Fibroblast of skin of right biceps (primary cell): ENCODE measurements at places on chromosomes 6 and 20.

DNA sequence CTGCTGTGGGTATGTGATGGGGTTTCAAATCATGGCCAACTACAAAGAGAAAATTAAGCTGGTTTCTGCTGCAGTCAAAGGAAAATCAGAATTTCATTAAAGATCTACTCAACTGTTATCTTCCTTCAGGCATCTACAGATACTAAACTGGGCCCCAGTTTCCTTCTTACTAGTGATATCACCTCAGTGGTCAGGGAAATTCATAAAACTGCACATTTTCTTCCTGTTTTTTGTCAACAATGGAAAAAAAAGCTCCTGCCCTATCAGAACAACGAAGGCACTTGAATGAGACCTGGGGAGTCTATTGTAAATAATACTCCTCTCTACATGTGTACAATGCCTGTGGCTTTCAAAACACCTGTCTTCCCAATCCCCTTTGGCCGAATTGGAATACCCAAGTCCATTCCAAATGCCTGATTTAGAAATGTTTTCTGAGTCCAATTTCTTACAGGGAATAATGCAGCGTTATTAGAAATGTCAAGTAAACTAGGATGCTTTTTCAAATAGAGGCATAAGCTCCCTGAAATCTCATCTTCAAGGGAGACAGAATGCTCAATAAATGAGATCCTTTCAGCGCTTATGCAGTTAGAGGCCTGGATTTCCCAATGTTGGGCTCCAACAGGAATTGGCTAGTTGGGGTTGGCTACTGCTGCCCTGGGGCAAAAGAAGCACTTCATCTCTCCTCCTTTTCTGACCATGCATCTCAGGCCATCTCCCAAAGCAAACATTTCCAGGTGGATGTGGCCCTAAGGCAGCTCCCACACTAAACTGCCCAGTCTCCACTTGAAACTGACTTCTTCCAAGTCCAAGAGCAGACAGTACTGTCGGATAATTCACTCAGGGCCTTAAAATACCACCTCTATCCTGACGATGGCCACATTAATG is 143.3 kb downstream of the NFATC2 start:
- no peak for DNase-seq

- DNase-seq = no peak
Measured at GRCh38 chr6:75619230-75619899, 17.7 kb downstream of the SENP6 start.

DNA sequence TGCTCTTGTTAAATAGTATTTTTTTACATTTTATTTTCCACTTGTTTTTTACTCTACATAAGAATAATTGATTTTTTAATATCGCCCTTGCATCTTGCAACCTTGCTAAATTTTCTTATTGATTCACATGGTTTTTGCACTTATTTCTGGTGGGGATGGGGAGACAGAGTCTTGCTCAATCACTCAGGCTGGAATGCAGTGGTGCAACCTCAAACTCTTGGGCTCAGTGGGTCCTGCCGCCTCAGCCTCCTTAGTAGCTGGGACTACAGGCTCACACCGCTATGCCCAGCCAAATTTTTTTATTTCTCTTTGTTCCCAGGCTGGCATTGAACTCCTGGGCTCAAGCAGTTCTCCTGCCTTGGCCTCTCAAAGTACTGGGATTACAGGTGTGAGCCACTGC is 30.3 kb downstream of the LIN28B start:
- no peak for DNase-seq

- peak; percentile 72 for DNase-seq
Measured at GRCh38 chr6:37048851-37049757, 43.6 kb downstream of the FGD2 start.

GRCh38 chr20:208942-209566 is 18.0 kb upstream of the DEFB129 start:
- DNase-seq = peak; percentile 67

DNA sequence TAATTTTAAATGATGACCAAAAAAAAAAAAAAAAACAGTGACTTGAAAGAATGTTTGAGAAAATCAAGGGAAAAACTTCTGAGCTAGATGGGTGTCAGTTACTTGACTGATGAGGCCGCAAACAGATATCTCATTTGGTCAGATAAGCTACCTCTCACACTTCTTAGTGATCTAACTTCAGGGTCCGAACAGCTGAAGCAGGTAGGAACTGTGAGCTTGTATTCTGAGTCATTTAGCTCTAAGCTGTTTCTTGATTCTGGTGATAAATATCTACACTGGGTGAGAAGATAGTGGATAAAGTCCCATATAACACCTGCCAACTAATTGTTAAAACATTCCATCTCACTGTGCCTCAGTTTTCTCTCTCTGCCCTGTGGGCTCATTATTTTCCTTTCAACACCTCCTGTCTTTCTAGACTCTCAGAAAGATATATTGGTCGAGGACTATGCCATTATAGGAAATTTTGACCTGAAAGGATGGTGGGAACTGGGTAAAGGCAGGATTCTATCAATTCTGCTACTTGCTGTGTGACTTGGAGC is 7.7 kb downstream of the KIF3B start:
- DNase-seq = no peak

- DNase-seq = no peak
Measured at GRCh38 chr6:83952830-83953229, 80.7 kb upstream of the MRAP2 start.

DNA sequence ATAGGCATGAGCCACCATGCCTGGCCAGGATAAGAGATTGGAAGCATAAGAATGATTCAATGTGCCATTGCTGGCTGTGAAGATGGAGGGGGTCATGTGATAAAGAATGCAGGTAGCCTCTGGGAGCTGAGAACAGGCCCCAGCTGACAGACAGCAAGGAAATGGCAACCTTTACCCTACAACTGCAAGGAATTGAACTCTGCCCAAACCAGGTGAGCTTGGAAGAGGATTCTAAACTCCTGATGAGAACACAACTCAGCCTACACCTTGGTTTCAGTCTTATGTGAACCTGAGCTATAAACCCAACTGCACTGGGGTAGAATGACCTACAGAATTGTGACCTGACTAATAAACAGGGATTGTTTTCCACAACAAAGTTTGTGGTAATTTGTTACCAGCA is 82.0 kb upstream of the AKIRIN2 start:
- no peak for DNase-seq

DNA sequence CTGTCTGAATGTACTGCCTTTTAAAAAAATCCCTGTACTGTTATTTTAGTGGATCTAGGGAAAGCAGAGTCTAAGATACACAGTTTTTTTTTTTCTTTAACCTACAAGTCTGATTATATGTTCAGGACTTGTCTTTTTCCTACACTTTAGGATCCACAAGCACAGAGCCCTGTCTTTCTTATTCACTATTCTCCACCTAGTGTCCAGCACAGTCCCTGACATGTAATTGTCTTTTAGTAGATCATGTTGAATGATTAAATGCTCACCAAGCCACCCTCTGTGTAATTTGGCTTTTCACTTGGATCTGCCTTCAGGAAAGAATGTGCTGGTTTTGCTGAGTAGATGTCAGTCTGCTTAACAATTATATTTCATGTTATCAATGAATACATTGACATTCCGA is 35.8 kb upstream of the YWHAB start:
- DNase-seq = no peak

DNA sequence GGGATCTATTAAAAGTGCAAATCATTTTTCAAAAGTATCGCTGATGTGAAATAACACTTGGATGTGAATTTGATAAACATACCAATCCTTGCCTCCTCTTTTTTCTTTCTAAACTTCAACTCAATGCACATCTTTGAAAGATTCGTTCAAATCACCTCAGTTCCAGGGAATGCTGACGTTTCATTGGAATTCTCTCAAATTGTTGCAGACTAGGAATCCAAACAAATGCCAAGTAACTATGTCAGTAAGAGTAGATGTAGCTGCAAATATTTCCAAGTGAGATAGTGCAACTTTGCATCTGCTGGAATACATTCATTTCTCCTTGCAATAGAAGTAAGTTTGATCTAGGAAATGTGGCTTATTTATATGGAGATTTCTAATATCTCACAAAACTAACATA is 220.7 kb downstream of the FUT9 start:
- DNase-seq = no peak

GRCh38 chr6:101208152-101208551 is 185.4 kb upstream of the GRIK2 start:
- no peak for DNase-seq

GRCh38 chr20:53752971-53753879 is 159.6 kb upstream of the ZNF217 start:
- DNase-seq = peak; percentile 41

DNA sequence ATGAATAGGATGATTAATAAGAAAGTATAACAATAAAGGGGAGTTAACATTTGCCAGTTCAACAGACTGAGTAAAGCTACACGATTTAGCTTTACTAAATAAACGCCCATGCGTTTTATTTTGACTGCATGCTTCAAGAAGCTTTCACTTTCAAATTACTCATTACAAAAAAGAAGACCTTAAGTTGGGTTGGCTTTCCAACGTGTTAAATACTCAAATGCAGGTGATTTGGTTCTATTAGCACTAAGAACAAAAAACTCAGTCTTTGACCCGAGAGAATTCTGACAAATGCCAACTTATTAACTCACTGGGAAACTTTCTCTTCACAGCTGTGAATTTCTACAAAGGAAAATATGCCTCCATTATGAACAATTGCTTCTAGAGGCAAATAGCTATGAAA is 24.8 kb downstream of the RNF146 start:
- DNase-seq = no peak

DNA sequence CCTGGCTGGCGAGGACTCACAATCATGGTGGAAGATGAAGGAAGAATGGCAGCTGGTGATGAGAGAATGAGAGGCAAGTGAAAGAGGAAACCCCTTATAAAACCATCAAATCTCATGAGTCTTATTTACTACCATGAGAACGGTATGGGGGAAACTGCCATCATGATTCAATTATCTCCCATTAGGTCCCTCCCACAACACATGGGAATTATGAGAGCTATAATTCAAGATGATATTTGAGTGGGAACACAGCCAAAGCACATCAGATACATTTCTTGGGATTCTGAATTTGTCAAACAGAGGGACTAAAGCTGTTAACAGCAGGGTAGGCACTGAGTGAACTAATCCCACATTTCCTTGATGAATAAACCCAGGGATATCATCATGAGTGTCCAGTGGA is 116.2 kb upstream of the PLCB4 start:
- DNase-seq = peak; percentile 38

DNA sequence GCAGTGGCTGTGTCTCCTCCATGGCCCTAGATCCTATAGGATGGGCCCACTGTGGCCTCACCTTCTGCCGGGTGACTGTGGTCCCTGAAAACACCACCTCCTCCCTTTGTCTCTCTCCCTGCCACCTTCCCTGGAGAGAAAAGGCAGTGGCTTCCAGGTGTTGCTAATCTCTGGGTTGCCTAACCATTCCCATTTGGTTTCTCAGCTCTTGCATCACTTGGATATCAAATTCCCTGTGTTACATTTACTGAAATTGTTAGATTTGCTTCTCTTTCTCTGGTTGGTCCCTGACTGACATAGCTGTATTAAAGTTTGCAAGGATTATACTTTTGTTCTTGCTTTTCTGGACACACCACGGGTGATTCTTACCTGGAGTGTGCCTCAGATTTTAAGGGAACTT is 9.3 kb upstream of the ZFP64 start:
- DNase-seq = no peak

GRCh38 chr6:35831257-35832007 is 26.3 kb downstream of the LHFPL5 start:
- DNase-seq = no peak

DNA sequence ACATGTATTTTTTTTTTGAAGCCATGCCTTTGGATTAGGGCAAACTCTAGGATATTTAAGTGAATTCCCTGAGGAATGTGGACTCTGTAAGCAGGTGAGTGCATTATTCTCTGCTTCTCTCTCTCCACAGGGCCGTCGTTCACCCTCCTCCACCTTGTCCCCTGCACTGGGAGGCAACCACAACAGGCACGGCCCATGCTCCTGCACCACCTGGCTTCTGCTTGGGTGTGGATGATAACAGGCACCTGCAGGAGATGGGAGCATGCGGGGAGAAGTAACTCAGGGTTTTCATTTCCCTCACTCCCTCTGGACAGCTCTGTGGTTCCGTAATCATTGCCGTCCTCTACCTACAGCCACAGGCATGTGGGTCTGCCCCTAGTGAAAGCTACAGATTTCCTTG is 43.4 kb downstream of the HLA-C start:
- DNase-seq = no peak

GRCh38 chr6:139706912-139707311 is 332.5 kb upstream of the CITED2 start:
- DNase-seq = no peak

- DNase-seq = no peak
Measured at GRCh38 chr6:152204591-152204990, 397.1 kb downstream of the ESR1 start.

- DNase-seq = peak; percentile 86
Measured at GRCh38 chr6:136113736-136114173, 136.4 kb downstream of the MTFR2 start.

DNA sequence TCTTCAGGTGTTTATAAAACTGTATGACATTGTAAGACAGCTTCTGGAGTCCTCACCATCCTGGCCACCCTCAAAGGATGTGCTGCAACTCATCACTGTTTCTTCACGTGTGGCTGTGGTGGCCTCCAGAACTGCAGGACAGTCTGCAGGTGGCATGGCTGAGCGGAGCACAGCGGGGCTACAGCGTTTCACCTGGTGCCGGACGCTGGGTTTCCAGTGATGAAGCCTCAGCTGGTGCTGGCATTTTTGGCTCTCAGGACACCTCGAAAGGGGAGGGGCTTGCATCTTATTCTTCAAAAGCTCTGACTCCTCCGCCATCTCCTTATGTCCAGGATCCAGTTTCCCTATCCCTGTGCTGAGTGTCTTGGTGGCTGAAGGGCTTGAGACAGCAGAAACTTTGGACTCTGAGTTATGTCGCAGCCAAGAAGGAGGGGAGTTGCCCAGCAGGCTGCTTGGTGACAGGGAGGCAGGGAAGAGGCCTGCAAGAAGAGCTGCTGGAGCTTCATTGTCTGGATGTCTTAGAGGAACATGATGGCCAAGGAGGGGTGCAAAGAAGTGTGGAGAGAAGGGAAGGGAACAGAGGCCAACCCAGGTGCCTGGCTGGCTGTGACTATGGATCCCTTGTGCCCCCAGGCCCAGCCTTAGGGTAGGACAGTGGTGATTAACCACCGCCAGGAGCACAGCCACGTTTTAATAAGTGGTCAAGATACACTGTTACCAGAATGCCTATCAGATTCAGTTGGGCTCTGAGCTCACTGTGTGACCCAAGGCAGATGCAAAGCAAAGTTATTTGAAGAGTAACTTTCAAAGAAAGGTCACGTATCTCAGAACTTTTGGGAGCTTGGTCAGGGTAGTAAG is 58.7 kb downstream of the GTF2H5 start:
- no peak for DNase-seq

- DNase-seq = no peak
Measured at GRCh38 chr20:6055161-6055783, 1.4 kb upstream of the LRRN4 start.

DNA sequence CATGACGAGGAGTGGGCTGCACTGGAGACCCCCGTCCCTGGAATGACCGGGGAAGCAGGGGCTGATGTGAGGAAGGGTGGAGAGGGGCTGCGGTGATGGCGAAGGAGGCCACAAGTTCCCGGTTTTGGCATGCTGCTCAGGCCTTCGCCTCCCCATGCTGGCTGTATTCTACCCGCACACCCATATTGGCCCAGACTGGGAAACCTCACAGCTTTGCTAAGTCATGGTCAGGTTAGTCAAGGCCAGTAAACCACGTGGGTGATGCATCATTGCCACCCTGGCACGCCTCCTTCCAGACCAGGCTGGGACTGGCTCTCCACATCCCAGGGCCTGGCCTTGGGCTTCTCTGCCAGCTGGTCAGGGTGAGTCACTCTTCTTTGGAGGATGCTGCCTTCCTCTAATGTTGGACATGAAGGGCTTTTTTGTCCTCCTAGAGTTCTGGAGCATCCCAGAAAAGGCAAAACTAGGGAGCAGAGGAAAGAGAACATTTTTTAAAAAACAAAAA is 53.8 kb downstream of the PCNA start:
- peak; percentile 85 for DNase-seq
